ENCODE measurements at places on chromosomes 12 and 14. TPM values are rescaled to one million over a fixed set of nuclear protein-coding genes. Genes with fewer than 3 reads are reported as not detected.

DNA sequence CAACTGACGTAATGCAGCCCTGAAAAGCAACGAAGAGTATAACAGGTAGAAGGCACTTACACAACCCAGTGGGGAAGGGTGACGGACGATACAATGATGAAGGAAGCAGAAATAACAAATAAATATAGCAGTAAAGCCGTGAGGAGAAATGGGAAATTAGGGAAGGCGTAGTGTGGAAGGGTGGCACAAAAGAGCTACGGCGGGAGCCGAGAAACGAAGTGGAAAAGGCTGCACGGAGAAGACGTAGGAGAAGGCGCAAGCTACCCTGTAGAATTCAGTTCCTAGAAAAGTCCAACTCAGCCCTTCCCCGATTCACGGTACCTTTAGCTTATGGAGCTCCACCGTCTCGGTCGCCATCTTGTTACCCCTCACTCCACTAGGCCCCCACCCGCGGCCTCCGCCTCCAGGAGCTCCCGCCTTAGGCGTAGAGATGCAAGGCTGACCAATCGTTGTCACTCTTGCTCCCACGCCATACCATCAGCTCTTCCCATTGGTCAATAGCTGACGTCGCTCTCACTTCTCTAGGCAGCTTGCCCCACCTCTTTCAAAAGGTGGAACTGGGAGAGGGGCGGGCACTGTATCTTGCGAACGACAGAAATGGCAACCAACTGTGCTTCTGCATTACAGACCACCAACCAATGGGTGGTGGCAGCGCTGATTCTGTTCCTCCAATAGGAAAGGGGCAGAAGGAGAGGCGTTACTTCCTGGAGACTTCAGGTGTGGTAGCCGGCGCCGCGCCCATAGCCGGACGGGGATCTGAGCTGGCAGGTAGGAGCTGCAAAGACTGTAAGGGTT, at the start of the genes ORMDL2 and SARNP:
Gene ORMDL2 (plus strand): TSS at position 697 of the 795 bp plus-strand sequence. CDS start 959 bp downstream, outside the sequence.
Gene SARNP (minus strand): TSS at position 380 of the 795 bp plus-strand sequence. CDS start 23 bp downstream, at position 357.
- DNase-seq = peak; percentile 98

DNA sequence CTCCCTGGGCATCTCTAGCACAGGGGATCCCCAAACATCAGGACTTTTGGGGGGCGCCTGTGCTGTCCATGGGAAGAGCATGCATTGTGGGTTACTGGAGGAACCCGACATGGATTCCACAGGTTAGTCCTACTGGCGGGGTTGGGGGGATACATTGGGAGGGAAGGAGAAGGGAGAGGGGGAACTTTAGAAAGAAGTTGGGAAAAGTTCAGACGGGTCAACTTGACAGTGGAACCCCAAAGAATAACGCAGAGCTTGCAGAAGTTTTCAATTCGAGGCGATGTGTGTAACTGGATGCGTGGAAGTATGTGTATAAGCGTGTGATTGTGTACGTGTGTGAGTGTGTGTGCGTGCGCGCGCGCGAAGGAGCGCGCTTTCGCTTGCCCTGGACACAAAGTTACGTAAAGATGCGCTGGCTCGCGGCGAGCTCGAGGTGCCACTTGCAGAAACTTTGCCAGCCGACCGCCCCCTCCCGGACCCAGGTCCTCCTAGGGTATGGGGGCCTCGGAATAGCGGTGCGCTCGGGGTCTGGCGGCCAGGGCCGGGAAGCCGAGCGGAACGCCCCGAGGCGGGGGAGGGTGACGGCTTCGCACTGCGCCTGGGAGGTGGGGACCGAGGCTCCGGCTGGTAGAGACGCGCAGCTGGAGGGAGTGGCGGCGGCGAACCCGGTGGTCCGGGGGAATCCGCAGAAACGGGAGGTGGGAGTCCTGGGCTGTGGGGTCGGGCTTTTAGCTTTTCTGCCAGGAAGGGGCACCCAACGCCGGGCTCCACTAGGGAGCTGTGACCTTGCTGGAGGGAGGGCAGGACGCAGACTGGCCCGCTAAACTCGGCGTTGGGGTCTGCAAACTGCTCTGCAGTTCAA, 669 bp downstream of the RFX4 start:
- DNase-seq = no peak

DNA sequence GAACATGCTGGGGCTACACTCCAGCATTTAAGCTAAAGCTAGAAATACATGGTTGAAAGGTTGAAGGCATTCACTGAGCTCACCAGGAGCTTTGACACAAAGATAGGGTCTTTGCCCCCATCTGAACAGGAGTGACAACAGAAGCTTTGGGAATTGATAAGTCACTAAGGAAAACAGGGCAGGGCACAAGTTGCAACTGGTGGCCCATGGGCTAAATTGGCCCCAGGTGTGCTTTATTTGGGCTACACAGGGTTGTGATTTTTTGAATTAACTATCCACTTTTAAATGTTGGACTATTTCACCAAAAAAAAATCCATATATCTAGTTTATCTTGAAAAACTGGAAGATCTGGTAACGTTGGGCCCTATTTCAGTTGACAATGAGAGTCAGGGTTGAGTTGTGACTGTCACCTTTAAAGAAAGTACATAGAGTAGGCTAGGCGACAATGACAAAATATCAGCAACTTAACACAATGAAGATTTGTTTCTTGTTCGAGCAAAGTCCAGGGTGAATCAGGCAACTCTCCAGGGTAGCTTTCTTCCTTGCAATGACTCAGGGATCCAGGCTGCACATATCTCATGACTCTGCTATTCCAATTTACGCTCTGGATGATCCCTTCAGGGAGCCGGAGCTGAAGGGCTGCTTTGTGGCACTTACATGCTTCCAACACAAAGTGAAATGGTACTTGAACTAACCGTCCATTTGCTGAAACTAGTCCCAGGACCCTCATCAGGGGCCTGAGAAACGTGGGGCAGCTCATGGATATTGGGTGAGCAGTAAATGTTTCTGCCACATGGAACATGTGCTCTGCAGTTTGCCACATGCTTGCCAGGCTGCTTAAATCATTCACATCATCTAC, 13.3 kb upstream of the EIF4B start:
- peak; percentile 36 for DNase-seq

- no peak for DNase-seq
Observed at GRCh38 chr12:7681535-7681934, 14.0 kb downstream of the GDF3 start.

- DNase-seq = no peak
Observed at GRCh38 chr14:95741038-95741490, 27.1 kb upstream of the TCL1A start.

Gene KRT6C
- not detected for total RNA-seq

Gene TOMM20L
- not detected for total RNA-seq

Gene JPH4
- 5.6 TPM for total RNA-seq

Gene TRAFD1
- total RNA-seq = 24.0 TPM

All from posterior vena cava (tissue), 2 donors.